ENCODE measurements at places on chromosomes 3 and 15.

DNA sequence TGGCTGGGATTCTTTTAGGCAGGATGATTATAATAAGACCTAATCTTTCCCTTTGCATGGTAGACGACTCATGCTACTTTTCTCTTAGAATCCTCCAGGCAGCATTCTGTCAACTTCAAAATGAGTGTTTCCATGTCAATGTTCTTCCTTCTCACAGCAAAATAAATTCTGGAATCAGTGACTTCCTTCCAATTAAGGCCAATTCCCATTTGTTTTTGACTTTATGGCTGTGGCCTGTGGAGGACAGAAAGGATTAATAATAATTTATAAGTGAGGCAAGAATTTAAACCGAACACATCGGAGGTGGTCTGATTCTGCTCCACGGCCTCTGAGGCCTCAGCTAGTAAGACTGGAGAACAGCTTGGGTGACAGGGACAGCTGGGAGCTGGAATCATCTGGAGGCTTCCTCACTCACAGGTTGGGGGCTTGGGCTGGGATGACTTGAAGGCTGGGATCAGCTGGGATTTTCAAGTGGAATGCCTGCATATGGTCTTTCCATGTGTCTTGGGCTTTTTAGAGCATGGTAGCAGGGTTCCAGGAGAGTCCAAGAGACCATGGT is 241.8 kb upstream of the MCTP2 start:
- DNase-seq: no peak

DNA sequence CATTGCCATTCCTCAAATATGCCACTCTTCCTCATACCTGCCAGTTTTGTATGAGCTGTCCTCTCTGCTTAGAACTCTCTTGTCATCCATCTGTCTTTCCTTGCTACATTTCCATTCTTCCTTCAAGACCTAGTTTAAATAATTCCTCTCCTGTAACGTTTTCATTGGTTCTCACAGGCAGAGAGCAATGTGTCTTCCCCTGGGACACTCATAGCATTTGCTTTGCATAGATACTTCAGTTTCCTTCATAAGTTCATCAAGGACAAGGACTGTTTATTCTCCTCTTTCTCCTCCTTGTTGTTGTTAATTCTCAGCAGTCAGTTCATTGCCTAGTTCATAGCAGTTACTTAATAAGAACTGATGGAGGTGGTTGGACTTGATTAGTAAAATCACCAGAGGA is 10.5 kb downstream of the NR2C2 start:
- no peak for DNase-seq

- DNase-seq: no peak
Measured at GRCh38 chr15:77904901-77905300, 172.6 kb downstream of the TBC1D2B start.

DNA sequence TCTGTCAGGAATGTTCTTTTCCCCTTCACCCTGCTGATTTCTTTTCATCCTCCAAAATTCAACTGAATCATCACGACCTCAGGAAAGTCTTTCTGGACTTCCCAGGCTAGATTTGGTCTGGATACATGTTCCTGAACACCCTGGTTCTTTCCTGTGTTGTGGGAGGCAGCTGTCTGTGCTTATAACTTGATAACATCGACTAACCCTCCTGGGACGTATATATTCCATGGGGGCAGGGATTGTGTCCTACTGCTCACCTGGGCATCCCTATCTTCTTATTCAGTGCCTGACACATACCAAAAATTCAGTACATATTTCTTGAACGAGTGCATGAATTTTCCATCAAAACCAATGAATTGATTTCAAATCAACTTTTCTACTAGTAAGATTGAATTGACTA is 47.6 kb upstream of the MEF2A start:
- DNase-seq: no peak

DNA sequence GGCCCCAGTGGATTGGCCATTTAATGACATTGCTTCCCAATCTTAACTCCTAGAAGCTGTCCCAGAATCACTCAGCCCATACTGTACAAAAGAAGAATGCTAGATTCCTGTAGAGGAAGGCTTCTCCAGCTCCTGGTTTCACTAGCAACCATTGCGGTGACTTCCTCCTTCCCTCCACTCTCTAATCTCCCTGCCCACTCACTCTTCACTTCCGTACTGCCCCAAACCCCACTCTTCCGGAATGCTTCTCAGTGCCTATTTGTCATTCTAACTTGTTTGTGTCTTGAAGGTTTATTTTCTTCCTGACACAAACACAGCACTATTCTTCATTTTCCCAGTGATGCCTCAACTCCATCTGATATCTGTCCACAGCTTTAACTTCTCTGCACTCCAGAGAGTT is 97.1 kb upstream of the SPATA16 start:
- no peak for DNase-seq

- no peak for DNase-seq
Measured at GRCh38 chr3:127097072-127097405, 95.9 kb upstream of the PRR23E start.

- DNase-seq: no peak
Measured at GRCh38 chr3:195820186-195820585, 8.5 kb upstream of the MUC4 start.

- DNase-seq: no peak
Measured at GRCh38 chr3:39548282-39548681, 80.8 kb downstream of the MOBP start.

DNA sequence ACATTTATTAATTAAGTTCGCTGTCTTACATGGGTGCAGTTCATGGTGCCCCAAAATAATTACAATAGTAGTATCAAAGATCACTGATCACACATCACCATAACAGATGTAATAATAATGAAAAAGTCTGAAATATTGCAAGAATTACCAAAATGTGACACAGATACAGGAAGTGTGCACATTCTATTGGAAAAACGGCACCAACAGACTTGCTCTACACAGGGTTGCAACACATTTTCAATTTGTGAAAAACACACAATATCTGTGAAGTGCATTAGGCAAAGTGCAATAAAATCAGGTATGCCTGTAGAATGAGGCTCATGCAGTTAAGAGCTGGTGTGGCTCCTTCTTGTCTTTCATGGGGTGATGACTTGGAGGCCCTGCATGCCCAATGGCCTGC is 265.8 kb downstream of the RPLP1 start:
- peak; percentile 64 for DNase-seq

GRCh38 chr15:48084759-48085590 is 35.8 kb upstream of the SLC24A5 start:
- peak; percentile 23 for DNase-seq

DNA sequence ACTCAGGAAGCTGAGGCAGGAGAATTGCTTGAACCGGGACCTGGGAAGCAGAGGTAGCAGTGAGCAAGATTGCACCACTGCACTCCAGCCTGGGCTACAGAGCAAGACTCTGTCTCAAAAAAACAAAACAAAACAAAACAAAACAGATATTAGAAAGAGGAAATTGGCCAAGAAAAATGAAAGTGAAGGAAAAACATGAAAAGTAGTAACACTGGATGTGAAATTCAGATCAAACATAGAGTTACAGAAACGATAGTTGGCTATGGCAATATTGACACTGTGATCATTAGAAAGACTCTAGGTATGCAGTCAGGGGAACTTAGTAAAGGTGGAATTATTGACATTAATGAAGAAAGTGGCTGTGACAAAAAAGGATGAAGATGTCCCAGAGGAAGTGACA is 13.2 kb upstream of the TIPARP start:
- DNase-seq: no peak

- no peak for DNase-seq
Measured at GRCh38 chr3:62109534-62109933, 263.8 kb downstream of the FEZF2 start.

DNA sequence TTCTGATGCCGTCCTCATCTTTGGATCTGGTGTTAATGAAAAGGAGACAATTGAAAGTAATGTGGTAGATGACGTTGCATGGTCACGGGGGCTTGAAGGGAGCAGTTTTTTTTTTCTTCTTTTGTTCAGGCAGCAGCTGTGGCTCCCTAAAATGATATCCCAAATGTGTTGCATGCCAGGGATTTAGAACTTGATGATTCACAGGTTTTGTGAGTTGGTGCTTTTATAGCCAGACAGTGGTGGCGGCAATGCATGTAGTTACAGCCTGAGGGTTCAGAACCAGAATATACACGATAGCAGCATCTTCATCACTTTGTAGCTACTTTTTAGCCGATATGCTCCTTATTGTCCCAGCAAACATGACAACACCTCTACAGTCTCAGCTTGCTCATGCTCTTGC is 133.4 kb downstream of the CHST2 start:
- no peak for DNase-seq

GRCh38 chr3:5197470-5198312 is 10.2 kb downstream of the EDEM1 start:
- peak; percentile 73 for DNase-seq

- no peak for DNase-seq
Measured at GRCh38 chr15:23518104-23518503, 47.4 kb upstream of the MKRN3 start.

- DNase-seq: peak; percentile 58
Measured at GRCh38 chr3:4950351-4950784, 28.9 kb upstream of the BHLHE40 start.

GRCh38 chr15:27058939-27059338 is 88.0 kb downstream of the GABRG3 start:
- DNase-seq: no peak

GRCh38 chr15:44289259-44289790 is 806 bp downstream of the GOLM2 start:
- peak; percentile 11 for DNase-seq

DNA sequence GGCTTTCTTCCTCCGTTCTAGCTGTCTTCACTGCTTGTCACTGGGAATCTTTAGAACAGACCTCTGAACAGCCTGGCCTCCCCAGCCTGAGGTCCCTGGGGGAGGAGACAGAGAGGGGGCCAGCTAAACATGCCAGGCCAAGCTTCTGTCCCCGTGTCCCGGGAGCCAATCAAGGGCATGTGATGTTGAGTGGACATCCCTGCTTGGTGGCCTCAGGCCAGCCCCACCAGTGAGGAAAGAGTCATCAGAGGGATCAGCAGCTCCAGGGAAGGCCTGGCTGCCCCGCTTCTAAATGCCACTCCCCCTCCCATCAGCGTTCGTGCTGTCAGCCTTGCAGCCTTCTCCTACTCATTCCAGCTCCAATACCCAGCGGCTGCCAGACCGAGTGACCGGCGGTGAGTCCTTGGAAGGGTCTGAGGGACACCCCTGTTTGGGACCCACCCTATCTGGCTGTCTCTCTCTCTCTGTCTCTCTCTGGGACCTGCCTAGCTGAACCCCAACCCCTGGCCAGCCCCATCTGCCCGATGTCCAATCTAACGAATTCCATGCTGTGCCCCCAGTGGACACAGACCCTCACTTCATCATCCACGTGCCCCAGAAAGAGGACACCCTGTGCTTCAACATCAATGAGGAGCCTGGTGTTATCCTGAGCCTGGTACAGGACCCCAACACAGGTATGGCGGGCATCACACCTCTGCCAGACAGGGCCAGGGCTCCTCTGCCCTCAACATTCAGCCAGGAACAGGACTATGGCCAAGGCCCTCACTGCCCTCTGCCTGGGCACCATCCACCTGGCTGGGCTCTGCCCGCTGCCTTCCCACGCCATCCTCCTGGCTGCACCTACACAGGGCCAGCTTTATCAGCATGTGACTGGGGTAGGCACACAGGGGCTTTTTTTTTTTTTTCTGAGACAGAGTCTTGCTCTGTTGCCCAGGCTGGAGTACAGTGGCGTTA is 6.6 kb upstream of the ITIH3 start:
- no peak for DNase-seq

GRCh38 chr15:85024509-85025336 is 43.1 kb downstream of the PDE8A start:
- peak; percentile 32 for DNase-seq

DNA sequence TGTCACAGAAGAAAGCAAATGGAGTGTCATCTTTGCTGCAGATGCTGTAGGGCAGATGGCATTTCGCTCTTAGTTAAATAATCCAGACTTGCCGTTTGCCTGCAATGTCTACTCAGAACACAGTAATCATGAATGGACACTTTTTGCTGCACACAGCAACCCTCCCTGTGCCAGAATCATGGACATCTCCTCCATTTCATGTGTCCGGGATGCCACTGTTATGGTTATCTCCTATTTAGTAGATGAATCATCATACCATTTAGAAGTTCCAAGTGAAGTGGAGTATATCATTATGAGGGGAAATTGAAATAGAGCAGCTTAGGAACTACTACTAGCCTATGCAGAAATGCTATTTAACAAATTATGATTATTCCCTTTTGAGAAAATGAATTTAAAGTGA is 118.5 kb downstream of the DUT start:
- DNase-seq: no peak

GRCh38 chr3:121654493-121655385 is 6.0 kb downstream of the HCLS1 start:
- DNase-seq: no peak

GRCh38 chr3:169173231-169173630 is 490.3 kb downstream of the MECOM start:
- no peak for DNase-seq

DNA sequence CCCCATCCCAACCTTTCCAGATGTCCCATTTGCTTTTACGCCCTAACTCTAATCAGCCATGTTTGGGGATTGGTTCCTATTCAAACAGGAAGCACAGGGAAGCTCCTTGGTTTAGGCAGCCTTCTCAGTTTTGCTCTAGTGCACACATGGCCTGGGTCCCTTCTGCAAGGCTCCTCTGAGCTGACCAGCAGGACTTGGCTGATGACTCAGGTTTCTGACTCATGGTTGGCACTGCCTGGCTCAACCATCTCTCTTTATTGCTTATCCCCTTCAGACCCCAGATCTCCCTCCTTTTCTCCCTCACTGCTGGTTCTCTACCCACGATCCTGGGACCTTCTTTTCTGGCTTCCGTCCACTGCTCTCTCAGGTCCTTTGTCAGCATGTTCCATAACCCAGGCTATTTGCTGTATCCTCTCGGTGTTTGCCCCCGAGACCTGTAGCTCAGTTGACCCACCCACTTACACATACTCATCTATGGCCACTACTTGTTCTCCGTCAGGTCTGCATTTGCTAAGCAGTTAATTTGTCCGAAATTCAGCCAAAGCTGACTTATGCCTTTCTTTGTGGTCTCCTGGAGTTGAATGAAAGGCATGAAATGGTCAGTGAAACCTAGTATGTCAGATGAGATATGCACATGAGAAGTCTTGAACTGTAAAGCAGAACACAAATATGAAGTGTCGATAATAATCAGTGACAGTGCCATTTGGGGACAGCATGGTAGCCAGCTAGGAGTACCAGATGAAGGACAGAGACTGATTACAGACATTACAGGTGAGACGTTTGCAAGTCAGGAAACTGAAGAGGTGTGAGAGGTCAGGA is 323.5 kb upstream of the ROPN1 start:
- DNase-seq: peak; percentile 60

DNA sequence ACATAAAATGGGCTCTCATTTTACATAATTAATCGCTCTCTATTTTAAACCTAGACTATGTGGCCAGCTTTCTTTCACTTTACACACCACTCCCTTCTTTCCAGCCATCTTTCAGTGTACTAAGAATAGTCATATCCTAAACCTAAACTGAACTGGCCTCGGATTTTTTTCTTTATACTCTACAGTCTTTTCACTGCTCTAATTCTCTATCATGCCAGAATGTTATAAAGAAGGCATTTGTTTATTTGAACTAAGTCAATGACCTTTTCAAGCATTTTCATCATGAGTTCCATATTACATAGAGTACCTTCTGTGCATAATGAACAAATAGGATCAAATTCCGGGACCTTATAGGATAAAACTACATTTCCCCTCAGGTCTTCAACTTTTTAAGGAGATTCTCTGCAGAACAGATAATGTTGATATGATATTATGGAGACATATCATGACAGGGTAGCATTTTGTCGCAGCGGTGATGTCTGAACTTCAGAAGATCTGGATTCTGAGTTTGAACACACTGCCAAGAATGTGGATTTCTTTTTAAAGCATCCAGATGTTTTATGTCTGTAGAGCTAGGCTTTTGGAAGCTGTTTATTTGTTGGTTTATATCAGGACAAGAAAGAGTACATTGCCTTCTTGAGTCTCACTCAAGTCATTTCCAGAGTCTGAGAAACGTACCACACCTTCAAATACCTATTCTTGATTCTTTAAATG is 1047.3 kb downstream of the MCTP2 start:
- DNase-seq: no peak
